Activated B cell treated with CpG ODN at 0.5 μM for 24 hours (primary cell): ENCODE measurements at places on chromosomes 1 and 21. TPM values are rescaled to one million over a fixed set of nuclear protein-coding genes. Genes with fewer than 3 reads are reported as not detected.

DNA sequence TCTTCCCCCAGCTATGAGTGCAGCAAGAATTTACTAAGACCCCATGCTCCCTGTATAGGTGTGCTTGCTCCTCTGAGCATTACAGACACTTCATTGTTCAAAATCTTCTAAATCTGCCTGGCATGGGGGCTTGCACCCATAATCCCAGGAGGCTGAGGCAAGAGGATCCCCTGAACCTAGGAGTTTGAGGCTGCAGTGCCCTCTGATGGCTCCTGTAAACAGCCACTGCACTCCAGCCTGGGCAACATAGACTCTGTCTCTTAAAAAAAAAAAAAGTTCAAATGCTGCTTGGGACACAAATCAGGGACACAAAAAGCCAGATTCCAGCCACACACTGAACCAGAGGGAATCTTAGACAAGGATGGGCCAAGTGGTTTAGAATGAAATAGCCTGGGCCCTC, 3.4 kb upstream of the ACOT7 start:
- DNase-seq: no peak

DNA sequence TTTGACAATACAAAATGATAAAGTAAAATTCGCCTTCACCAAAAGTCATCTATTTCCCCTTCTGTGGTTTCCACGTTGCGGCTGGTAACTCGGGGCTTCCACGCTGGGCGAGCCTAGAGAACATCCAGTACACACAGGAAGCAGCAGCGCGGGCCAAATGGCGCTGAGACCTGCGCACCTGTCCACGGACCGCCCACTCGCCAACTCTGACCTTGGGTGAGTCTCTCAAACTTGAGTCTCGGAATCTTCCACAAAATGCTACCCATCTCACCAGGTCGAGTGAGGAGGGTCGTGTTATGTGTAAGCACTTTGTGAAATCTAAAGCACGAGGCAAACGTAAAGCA, 820 bp upstream of the TTF2 start:
- peak; percentile 54 for DNase-seq

DNA sequence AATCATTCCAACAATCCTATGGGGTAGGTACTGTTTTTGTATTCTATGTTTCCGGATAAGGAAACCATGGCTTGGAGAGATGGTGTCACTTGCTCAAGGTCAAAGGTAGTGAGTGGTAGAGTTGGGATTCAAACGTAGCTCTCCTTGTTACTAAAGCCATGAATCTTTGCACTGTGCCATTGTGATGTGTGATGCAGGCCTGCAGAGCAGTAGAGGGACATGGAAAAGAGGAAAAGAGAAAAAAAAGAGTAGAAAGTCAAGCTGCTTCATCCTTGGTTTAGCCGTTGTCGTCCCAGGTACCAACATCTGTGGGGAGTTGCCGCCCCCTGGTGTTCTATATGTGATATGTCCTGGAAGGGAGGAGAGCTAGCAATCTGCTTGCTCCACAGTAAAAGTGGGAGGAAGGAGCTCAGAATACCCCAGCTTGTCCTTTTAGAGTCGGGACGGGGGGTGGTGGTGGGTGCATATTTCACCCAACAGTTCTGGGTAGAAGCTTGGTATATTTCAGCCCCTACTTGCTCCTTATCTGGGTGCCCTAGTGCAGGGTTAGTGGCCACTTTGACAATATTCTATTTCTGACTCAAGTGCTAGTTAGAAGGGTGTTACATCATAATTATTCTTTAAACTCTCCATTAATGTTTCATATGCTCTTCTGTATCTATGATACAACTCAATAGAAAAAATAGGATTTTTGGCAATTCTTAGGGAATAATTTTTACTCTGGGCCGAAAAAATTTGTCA, 98.4 kb downstream of the EBNA1BP2 start:
- peak; percentile 56 for DNase-seq

GRCh38 chr1:171911506-171911905, 70.2 kb downstream of the DNM3 start:
- DNase-seq: no peak

Gene DISP3
- total RNA-seq: 0.42 and 0.44 TPM in 2 replicates
